Cardiac ventricle fibroblast (primary cell): ENCODE measurements at places on chromosomes 5 and 9. TPM values are rescaled to one million over a fixed set of nuclear protein-coding genes. Genes with fewer than 3 reads are reported as not detected.

FOXD4 gene
- total RNA-seq = 0.12 TPM in 1 of 2 replicates, not detected in the other

PTGR1 gene
- total RNA-seq = 92.3 and 111 TPM in 2 replicates

FOXE1 gene
- not detected in 2 replicates for total RNA-seq

RELL2 gene
- 0.44 and 1.9 TPM in 2 replicates for total RNA-seq

RIGI gene
- total RNA-seq = 4.9 and 5.4 TPM in 2 replicates

CARTPT gene
- not detected in 2 replicates for total RNA-seq

LMAN2 gene
- total RNA-seq = 302 and 370 TPM in 2 replicates

MGAT4B gene
- 120 and 157 TPM in 2 replicates for total RNA-seq

SMIM33 gene
- not detected in 2 replicates for total RNA-seq

LRRC14B gene
- not detected in 2 replicates for total RNA-seq

ADGRD2 gene
- not detected in 2 replicates for total RNA-seq

LCN1 gene
- total RNA-seq = not detected in 2 replicates

SLC36A3 gene
- not detected in 2 replicates for total RNA-seq

C9orf152 gene
- not detected in 2 replicates for total RNA-seq

ENTREP1 gene
- total RNA-seq = 0.12 and 0.29 TPM in 2 replicates

TRPM3 gene
- 0.75 and 2.4 TPM in 2 replicates for total RNA-seq

IL3 gene
- not detected in 2 replicates for total RNA-seq

DBH gene
- total RNA-seq = not detected in 2 replicates

PAPPA gene
- total RNA-seq = 78.9 and 80.3 TPM in 2 replicates

FOXD4L4 gene
- total RNA-seq = not detected in 2 replicates

SUSD3 gene
- total RNA-seq = 1.9 and 2.1 TPM in 2 replicates

SPAAR gene
- 1.2 and 2.5 TPM in 2 replicates for total RNA-seq

BTNL8 gene
- total RNA-seq = not detected in 2 replicates

PCAT7 gene
- total RNA-seq = not detected in 2 replicates
